ENCODE measurements at places on chromosomes 12 and 14.

DNA sequence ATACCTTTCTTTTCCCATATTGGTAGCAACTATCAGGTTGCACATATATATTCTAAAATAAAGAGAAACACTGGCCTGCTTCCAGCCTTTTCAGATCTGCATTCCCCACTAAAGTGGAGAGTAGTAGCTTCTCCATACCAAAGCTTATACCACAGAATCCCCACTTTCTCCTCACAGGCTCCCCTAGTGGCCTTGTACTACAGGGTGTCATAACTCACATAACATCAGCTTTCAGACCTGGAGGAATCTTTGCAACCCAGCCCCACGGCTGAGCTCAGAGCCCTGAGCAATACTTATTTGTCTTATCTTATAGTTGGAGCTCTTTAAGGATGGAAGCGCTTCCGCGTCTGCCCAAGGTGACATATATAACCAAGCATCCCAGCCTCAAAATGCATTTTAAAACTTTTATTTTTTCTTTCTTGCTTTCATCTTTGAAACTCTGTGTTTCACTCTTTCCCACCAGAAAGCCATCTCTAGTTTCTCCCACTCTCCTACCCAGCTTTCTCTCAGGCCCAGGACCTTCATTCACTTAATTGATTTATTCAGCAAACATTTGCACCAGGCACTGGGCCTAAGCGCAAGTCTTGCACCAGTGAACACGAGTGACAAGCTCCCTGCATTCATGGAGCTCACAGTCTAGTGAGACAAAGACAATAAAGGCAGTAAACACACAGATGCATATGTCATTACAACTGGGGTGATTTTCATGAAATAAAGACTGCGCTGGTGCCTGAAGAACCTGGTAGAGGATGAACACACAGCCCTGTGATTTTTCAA lies 254.7 kb downstream of the IPO8 start:
- DNase-seq = peak; percentile 40

DNA sequence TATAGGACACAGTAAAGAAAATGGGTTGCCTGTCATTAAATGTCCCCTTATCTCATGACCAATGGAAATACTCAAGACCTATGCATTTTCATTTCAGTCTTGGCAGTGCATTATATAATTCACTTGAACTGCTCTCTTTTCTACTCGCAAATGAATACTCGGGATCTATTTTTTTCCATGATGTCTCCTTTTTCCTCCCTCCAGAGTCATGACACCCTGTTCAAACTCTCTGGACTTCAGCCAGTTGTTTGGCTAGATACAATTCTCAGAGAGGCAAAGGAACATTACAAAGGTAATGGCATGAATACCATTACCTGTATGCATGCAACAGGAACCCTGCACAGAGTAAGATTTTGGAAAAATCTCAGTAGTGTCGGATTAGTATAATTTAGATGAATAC lies 130.9 kb downstream of the GPR135 start:
- no peak for DNase-seq

GRCh38 chr14:73153272-73153671 lies 17.0 kb downstream of the PSEN1 start:
- no peak for DNase-seq

GRCh38 chr14:71231521-71232393 lies 324.5 kb downstream of the PCNX1 start:
- peak; percentile 8 for DNase-seq

DNA sequence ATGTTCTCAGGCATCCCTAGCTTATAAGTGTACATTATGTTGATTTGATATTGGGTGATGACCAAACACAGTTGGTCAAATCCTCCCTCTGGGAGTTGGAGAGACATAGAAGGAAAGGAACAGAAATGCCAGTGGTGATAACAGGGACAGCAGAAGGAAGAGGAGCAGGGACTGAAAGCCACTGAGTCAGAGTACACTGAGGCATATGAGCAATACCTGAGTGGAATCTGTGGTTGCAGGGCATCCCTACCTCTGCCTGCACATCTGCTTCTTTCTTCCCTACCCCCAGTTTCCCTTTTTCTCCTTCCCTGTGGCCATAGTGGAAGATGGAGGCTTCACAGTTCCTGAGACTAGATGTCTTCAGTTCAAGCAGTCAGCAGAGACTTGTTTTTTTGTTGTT lies 44.9 kb downstream of the BICD1 start:
- DNase-seq = no peak

GRCh38 chr12:104188534-104188933 lies 27.0 kb upstream of the TXNRD1 start:
- DNase-seq = no peak

- DNase-seq = no peak
These were observed 468.7 kb downstream of the NOVA1 start for GRCh38 chr14:26128931-26129671.

DNA sequence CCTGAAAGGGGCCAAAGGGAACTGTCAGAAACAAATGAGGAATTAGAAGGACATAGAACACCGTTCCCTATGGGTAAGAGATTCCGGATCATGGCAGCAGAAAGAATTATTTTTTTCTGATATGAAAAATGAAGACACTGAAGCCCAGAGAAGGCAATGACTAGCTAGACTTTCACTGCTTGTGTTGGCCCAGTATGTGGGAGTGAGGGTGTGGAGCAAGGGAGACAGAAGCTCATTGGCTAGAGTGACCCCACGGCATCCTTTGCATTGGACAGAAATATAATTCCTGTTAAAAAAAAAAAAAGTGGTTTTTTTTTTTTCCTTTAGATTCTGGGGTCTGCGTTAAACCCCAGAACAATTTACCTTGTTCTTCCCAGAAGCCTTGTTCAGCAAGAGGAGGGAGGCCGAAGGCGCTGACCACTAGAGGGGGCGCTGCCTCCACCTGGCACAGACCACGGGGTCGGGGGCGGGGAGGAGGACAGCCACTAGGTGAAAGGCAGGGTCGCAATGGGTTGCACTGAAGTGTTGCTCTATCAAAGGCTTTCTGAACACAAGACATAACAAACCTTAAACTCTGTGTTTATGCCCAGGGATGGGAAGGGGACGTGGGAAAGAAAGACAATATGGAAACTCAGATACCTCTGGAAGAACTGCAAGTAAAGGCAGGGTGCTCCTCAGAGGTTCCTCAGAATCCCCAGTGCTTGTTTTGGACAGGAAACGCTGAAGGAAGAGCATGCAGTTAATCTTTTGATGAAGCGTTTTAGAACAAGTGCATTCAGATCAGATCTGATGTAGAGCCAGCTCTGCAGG lies 156.8 kb downstream of the KCNA5 start:
- peak; percentile 44 for DNase-seq

- DNase-seq = no peak
These were observed 480.7 kb downstream of the RPS29 start for GRCh38 chr14:49105512-49105911.

- no peak for DNase-seq
These were observed 79.5 kb downstream of the GALNT9 start for GRCh38 chr12:132249689-132250478.

GRCh38 chr12:93571365-93571924 lies 1.0 kb upstream of the SOCS2 start:
- DNase-seq = peak; percentile 85

DNA sequence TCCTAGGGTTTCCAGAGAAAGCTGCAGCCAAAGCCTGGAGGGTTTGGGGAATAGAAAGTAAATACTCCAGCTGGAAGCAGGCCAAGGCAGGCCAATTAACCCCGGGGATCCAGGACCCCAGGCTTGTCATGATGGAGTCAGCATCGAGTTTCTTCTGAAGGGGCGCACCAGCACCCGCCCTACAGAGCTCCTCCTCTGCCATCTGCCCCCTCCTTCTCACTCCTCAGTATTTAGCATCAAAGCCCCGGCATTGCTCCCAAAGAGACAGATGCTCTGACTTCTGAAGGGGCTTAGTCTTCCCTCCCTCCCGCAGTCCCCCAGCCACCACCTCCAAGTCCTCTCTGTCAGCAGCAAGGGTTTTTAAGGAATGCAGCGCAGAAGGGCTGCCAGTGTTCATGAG lies 285.1 kb upstream of the NOS1 start:
- no peak for DNase-seq

GRCh38 chr12:108193917-108194316 lies 64.8 kb downstream of the WSCD2 start:
- DNase-seq = peak; percentile 47
